ENCODE measurements at places on chromosomes 4 and X.

DNA sequence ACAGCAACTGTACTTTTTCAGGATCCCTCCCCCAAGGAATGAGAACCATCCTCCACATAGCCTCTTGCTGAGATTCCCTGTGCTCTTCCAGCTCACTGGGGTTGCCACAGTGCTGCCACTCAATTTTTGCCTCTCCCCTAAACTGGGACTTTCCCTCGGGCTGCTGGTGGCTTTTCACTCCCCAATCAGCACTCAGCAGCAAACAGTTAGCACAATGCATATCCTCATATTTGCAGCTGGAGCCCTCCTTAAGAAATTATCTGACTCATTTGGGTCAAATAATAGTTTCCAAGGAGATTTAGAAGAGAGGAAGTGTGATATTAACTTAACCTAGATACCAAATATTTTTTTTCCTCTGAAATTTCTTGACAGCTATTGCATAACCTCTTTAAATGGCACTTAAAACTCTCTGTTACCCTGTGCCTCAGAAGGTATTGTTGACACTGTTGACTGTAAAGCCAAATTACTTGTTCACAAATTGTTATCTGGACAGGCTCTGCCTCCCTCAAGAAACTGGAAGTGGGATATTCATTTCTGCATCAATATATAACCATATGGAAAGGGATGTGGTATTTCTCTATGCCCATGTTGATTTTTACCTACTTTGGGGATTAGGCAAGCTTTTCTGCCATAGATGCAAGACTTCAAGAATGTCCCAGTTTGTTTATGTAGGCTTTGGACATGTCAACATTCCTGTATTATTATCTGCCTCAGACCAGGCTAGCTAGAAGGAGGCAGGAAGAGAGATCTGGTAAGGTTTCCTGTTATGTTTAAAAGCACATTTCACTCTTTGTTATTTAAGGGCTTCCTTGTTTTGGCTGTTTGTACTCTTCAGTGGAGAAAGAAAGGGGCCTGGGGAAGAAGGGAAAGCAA is 58.0 kb downstream of the SEPTIN11 start:
- DNase-seq: peak; percentile 64

DNA sequence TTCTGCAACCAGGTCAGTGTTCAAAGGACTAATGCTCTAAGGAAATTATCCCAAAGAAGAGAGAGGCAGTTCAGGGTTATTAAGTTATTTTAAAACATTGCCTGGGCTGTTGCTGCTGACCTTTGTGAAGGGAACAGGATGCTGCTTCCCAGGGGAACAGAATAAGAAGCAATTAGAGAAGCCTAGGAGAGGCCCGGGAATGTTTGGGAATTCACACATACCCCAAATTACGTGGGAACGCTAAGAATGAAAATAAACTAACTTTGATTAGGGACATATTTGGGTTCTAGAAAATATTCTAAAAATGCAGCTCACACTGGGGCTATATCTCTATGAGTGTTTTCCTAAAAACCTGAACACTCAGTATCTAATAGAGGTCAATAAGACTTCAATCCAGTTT is 243.1 kb upstream of the FTHL17 start:
- DNase-seq: peak; percentile 61

GRCh38 chr4:16667464-16667863 is 231.0 kb downstream of the LDB2 start:
- peak; percentile 96 for DNase-seq

DNA sequence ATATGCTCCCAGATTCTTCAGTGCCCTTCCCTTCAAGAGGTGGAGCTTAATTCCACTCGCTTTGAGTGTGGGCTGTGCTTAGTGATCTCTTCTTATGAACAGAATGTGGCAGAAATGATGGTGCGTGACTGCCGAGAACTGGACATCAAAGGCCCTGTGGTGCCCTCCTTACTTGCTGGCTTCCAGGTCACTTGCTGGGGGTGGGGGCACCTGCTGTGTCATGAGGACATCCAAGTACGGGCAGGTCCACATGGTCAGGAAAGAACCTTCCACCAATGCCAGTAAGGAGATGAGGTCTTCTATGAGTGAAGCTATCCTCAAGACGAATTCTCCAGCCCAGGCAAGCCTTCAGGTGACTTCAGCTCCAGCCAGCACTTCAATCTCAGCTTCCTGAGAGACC is 95.8 kb downstream of the FAM53A start:
- DNase-seq: no peak

GRCh38 chrX:44227991-44228390 is 115.5 kb downstream of the EFHC2 start:
- peak; percentile 12 for DNase-seq

DNA sequence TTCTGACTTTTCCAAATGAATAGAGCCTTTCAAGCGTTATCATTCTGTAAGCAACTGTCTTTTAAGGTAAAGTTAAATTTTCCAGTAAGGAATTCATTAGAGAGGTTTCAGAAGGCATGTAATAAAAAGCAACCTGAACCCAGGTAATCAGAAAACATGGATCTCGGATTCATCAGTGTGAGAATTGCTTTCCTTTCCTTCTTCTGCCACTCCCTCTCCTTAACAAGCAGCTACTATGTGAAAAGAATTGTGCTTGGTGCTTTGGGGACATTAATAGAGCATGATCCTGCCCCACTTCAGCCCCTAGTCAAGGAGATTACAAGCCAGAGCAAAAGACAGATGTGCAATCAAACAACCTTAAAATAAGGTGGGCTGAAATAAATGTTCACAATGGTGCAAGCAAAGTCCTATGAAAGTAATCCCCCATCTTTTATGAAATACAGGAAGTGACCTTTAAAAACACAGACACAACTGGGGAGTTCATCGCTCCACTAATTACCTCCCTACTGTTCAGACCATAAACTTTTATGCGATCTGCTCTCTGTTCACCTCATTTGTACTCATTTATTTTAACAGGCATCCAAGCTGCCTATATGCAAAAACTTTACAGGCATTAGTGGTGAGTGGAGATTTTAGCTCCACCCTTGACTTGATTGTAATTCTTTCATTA is 122.9 kb upstream of the RASGEF1B start:
- DNase-seq: no peak

GRCh38 chr4:169283114-169283509 is 12.4 kb upstream of the SH3RF1 start:
- peak; percentile 92 for DNase-seq

DNA sequence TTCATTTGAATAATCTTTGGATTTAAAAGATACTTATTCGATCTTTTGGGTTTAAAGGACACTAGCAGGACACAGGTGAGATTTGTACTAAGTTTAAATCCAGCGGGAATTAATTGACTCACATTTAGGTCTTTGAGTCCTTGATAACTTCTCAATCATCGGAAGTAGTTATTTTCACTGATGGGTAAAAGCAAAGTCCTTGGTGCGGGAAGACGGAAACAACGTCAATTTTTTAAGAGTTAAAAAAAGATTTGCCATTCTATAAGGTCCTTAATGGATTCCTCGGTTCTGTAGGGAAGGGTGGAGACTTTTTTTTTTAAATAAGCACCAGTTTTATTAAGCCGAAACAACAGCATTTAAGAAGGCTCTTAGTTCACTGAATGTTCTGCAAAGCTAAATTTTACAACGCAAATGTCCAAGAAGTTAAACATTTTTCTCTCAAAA is 2.9 kb downstream of the TMSB4X start:
- no peak for DNase-seq

Measured in fibroblast of upper back skin (primary cell).